ENCODE measurements at places on chromosomes 3 and 15.

DNA sequence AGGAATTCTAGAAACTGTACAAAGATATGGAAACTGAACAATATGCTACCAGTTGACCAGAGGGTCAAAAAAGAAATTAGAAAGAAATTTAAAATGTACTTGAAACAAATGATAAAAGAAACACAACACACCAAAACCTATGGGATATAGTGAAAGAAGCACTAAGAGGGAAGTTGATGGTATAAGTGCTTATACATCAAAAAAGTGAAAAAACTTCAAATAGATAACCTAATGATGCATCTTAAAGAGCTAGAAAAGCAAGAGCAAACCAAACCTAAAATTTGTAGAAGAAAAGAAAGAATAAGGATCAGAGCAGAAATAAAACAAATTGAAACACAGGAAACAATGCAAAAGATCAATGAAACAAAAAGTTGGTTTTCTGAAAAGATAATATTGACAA is 68.2 kb downstream of the TFDP2 start:
- DNase-seq: no peak

DNA sequence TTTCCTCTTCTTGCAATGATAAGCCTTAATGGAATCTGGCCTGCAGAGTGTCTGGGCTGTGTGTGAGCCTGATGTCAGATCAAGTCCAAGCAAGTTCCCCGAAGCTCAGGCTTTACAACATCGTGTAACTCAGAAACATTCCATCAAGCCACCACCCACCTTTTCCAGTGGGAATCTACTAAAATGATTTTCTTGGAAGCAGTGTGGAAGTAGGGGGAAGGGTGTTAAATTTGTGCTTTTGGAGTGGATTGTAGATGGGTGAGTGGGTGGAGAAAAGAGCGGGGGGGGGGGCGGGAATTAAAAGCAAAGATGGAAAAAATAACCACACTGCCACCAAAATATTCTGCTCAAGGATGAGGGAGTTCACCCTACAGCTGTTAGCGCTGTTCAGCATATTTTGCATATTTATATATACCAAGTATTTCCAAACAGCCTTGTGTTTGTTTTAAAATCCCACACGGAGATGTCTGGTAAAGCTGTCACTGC is 53.6 kb downstream of the VGLL3 start:
- no peak for DNase-seq

- DNase-seq: no peak
Measured at GRCh38 chr3:110198717-110199587, 861.6 kb upstream of the DPPA4 start.

DNA sequence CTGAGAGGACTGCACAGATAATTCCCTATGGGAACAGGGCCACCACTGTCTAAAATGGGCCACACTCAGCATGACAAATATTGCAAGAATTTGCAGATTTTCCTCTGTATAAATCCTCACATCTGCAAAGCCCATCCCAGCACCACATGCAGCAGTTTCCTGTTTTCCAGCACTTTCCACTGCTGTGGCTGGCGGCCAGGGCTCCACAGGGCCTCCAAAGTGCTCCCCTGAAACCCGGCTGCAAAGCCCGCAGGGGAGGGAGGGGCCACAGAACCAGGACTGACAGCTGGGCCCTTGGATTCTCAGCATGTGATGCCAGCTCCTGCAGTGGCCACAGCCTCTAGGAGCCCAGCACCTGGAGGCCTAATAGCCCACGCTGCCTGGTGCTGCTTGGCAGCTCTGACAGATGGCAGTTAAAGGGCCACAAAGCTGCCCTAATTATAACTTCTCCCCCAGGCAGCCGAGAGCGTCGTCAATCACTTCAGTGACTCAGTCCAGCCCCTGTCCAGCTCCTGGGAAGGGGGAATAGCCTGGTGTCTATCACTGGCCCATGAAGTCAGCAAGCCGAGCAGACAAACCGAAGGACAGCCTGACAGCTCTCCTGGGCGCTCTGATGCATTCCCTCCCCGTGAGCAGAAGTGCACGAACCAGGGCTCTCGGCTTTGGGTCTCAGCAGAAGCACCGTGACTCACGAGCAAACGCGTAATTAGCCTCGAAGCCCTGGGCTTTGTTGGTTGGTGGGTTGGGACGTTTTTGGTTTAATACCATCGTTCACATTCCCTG is 4.7 kb downstream of the LRRC15 start:
- DNase-seq: no peak

DNA sequence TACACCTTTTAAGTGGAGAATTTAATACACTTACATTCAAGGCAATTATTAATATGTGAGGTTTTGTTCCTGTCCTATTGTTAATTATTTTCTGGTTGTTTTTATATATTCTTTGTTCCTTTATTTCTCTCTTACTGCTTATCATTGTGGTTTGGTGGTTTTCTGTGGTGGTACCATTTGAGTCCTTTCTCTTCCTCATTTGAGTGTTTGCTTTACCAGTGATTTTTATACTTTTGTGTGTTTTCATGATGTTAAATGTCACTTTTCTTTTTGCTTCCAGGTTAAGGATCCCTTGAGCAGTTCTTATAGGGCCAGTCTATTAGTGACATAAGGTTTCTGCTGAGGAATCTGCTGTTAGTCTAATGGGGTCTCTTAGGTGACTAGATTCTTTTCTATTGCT is 116.5 kb downstream of the LRRK1 start:
- DNase-seq: no peak

Measured in CD4-positive, alpha-beta T cell treated with Interleukin-6 at 100 ng/mL for 8 hours (primary cell).